Muscle of back (tissue), 13 donors: ENCODE measurements at places on chromosomes 6 and 20. TPM values are rescaled to one million over a fixed set of nuclear protein-coding genes. Genes with fewer than 3 reads are reported as not detected.

- no peak for DNase-seq
Measured at GRCh38 chr6:3741477-3741871, 10.0 kb downstream of the PXDC1 start.

DNA sequence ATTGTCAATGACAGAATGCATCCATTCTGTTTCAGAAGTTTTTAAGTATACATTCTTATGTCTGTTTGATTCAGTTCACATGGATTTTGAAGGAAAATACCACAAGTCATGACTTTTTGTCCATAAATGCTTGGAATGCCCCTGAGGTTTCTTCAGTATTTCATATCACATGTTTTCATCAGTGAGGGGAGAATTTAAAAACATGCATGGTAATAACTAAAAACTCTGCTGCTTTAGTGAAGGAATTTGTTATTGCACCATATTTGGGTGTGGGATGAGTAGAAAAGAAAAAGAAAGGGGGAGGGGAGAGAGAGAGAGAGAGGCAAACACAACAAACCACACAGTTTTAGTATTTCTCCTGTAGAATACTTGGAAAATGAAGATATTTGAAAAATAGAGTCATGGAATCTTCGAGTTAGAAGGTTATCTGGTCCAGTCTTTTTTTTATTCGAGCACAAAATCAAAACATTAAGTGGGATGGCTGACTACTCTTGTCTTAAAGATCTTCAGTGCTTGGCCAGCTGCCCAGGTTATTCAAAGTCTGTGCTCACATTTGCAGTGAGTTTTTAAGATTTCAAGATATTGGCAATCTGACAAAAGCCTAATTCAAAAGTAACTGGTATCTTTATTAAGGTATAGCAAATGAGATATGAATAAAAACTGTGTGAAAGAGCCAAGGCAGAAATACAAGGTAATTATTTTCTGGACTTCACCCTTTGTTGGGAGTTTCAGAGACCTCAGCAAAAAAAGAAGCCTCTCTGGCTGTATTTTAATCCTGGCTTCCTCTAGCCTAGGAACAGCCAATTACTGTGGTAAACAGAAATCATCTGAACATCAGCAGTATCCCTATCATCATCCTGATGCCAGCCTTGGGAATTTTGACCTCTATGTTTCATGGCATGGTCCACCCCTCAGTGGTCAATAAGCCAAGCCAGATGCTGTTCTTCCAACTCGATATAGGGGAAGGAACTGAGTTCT lies 687.9 kb upstream of the CITED2 start:
- peak; percentile 88 for DNase-seq

DNA sequence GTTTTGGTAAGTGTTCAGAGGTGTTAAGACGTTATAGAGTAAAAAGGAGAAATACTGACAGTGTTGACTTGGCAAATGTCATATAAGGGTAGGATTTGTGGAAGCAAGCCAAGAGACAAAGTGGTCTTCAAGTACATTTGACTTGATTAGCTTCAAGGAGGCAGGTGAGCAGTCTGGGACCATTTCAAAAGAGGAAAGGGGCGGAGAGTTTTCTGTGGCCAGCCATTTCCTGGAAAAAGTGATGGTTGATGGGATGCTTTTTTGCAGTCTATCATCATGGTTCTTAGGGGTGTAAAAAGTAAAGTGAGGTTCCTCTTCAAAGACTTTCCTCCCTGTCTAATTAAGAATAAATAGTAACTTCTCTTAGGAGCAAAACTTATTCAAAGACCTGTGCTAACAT lies 28.7 kb downstream of the FKBP1A start:
- no peak for DNase-seq

DNA sequence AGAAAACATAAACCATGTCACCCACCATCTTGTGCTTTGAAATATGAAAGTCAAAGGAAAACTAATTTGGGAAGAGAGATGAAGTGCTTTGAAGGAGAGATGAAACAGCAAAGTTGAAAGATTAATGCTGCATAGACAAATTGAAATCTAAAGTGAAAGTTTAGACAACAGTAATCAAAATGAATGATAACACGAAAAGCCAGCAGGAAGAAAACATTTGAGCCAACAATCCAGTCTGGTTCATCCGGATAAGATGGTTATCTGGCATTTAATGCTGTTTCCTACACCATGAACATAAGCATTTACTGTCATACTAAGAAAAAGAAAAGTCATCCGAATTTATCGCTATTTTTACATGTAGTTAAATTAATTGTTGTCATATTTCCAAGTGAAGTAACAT lies 595 bp downstream of the HAO1 start:
- DNase-seq: no peak

DNA sequence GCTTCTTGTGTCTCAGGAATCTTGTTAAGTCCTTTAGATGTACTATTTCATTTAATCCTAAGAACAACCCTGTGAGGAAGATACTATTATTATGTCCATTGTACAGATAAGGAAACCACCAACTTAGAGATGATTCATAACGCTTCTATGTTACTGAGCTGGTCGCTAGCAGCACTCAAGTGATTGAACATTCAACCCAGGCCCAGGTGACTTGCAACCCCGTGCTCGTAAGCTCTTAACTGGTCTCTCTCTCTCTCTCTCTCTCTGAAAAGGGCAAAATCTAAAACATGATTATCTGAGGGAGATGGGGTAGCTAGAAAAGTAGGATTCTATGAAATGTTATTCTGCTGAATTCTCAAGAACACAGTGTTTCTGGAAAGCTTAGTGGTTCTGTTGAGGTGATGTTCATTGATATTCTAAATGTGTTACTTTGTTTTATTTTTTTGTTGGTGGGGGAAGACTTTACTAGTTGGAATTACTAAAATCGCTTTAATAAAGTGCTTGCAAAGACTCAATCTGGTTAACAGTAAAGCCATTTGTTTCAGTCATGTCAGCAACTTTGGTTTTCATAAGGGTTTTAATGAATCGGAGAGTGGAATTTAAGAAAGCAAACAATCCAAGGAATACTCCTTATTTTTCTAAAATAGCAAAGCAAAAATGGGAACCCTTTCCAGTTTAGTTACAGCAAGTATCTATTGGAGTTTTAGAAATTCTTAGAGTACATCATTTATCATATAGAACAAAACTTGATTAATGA lies 265.0 kb upstream of the TAB2 start:
- DNase-seq: no peak

The DDO gene
- 0.17 TPM for polyA plus RNA-seq

The KCNK15 gene
- not detected for polyA plus RNA-seq
